ENCODE measurements at places on chromosomes 11 and 22.

- no peak for DNase-seq
Measured at GRCh38 chr11:70272009-70272408, 1.5 kb downstream of the PPFIA1 start.

- DNase-seq: peak; percentile 43
Measured at GRCh38 chr11:62337303-62338181, at the start of gene ASRGL1. ASRGL1 (plus strand) TSS chr11:62337448; CDS start chr11:62337978, 530 bp downstream.

- DNase-seq: no peak
Measured at GRCh38 chr22:19407649-19408606, 23.6 kb downstream of the HIRA start.

GRCh38 chr11:115566180-115566764 is 62.1 kb upstream of the CADM1 start:
- no peak for DNase-seq

DNA sequence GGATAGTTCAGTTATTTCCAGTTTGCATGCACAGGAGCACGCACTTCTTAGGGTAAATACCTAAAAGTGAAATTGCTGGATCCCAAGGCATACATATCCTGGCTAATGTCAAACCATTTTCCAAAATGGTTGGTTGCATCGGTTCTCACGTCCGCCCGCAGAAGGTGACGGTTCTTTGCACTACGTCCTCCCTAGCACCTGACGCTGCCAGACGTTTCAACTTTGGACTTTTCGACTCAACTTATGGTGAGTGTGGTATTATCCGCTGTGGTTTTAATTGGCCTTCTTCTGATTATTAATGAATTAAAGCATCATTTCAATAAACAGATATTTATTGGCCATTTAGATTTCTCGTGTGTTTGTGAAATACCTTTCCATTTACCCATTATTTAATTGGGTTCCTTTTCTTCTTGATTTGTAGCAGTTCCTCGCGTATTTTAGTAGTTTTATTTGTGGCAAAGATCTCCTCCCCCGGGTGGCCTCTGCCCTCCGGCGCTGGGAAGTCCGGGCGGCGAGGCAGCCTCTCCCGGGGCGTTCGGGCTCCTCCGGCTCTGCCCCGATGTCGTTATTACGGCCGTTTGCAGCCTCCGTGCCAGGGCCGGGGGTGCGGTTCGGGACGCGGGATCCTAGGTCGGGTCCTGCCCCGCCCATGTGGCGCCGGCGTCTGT is at the start of gene JHY:
Gene JHY, plus strand, starts transcription at position 571 of the 668 bp plus-strand sequence. CDS start 3,091 bp downstream, outside the sequence.
- DNase-seq: no peak

- DNase-seq: no peak
Measured at GRCh38 chr11:69770540-69770939, 4.6 kb downstream of the FGF4 start.

DNA sequence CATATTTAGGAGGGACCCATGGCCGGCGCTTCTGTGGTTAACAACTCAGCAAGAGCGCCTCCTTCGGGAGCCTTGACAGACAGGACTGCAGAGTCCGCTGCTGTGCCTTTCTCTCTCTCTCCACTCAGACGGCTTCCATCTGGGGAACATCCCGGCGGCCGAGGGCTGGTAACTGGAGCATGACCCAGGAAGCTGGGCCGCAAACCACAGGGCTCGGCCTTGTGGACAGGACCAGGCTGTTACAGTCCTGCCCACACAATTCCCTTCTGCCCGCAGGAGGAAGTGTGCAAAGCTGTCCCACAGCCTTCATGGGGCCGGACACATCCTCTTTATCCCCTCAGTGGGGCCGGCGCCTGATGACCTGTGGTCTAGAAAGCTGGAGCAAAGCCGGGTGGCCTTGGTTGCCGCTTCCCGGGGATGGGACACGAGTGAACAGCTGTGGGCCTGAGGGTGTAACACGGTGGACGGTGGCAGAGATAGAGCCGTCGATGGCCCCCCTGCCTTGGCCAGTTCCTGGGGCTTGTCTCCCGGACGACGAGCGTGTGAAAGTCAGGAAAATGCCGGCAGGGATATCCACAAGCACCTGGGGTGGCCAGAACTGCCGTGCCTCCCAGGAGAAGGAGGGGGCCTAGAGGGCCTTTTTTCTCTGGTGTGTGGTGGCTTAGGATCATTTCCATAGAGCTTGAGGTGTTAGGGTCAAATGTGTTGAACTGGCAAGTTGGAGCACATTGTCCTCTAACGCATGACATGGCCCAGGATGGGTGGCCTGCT is 50.1 kb downstream of the FBLN1 start:
- DNase-seq: no peak

DNA sequence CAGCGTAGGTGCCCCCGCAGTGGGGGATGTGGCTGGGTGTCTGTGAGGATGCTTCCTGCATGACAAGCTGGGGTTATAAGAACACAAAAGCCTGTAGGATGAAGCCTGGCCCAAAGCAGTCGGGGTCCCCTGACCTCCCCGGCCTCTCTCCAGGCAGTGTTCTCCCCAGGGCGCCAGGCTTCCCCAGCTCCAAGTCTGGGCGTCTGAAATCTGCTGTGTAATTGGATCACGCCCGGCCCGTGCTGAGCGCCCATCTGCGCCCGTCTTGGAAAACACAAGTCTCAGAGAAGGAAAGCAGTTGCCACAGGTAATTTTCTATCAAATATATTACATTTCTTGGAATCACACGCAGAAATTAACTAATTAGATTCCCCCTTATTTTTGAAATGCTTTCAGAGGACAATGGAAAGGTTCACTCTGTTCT is 233.3 kb downstream of the CTTN start:
- no peak for DNase-seq

DNA sequence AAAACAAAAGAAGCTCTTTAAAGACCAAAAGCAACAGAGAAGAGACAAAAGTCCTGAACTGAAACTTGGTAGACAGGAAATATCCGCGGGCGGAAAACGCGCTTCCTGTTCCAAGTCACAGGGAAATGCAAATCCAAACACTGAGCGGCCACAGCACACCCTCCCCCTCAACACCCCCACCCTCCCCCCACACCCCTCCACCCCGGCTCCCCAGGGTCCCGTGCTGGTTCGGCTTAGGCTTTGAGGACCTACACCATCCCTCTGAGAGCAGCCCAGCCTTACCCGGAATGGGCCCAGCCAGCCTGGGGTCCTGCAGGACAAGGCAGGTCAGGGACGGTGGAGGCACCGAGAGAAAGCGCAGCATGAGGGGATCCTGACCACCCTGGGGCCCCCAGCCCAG is 160.4 kb downstream of the BRD1 start:
- no peak for DNase-seq

GRCh38 chr22:25399649-25400151 is 164.8 kb upstream of the GRK3 start:
- DNase-seq: no peak

All from HepG2 (cell line).